Panc1 (cell line): ENCODE measurements at places on chromosomes 4 and X. TPM values are rescaled to one million over a fixed set of nuclear protein-coding genes. Genes with fewer than 3 reads are reported as not detected.

The SMIM31 gene
- total RNA-seq: not detected

DNA sequence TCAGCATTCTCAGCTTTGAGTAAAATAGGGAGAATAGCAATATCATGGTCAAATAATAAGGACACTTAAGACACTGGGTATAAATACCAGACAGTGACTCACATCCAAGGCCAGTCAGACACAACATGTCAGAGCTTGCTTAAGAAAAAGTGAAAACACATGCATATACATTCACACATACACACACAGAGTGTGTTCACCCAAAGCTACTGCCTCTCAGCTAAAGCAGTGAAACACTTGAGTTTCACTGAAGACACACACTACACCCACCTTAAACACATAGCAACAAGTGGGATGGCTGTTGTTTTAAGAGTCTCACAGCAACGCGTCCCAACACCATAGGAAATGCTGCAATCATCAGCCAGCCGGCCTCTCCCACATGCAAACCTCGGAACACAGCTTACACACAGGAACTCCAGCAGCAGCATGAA lies 14.4 kb downstream of the SHROOM4 start:
- H3K27me3 ChIP-seq: no peaks in the 10 kb centered on the region; the same call in 1 of the 2 replicates
- no peak overlapping the region for H3K4me3 ChIP-seq
- no peaks in the 10 kb centered on the region for H3K36me3 ChIP-seq
- no peak overlapping the region for H3K27ac ChIP-seq

- no peak overlapping the region for H3K4me3 ChIP-seq
- no peaks in the 10 kb centered on the region for H3K4me1 ChIP-seq
- no peaks in the 10 kb centered on the region for H3K27me3 ChIP-seq
- no peaks in the 10 kb centered on the region for H3K36me3 ChIP-seq
These were observed 131.0 kb upstream of the KLF3 start for GRCh38 chr4:38532908-38533499.

DNA sequence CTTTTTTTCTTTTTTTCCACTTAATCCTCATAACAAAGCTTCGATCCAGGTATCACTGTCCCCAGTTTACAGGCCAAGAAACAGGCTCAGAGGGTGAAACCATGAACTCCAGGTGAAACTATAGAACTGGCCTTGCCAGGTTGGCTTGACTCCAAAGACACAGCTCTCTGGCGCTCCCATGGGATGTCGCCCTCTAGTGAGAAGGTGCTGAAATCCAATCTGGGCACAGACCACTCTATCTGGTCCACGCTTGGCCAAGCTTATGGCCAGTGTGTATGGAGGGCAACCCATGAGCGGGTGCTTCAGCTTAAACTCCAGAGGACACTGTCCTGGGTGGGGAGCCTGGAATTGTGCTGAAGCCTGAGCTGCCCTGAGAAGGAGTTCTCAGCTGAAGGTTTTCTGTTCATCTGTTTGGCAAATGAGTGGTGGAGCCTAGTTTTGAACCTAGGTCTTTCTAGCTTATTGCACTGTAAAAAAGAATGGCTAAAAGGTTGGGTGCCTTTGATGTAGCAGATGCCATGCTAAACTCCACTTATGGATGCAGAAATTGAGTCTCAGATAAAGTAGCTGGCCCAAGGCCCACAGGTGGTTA lies 70.5 kb downstream of the SEL1L3 start:
- DNase-seq: no peak
- H3K27ac ChIP-seq: no peak overlapping the region
- no peaks in the 10 kb centered on the region for H3K4me1 ChIP-seq
- no peak overlapping the region for H3K4me3 ChIP-seq
- no peaks in the 10 kb centered on the region for H3K27me3 ChIP-seq
- H3K36me3 ChIP-seq: no peaks in the 10 kb centered on the region

DNA sequence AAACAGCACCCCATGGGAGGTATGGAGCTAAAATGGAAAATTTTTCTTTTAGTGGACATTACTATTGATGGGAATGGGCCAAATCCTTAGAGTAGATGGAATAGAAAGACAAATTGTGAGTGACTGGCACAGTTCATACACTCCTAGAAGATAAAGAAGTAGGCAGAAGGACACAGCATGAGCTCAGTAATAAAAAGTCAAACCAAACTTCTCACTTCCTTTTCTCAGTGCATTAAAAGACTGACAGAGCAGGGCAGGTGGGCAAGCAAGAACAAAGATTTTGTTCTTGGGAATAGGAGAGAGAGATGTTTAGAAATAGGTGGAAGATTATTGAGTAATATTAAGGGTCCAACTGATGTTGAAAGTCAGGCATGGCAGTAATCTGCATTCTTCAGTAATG lies 132.5 kb downstream of the ATP10D start:
- H3K27ac ChIP-seq: no peak overlapping the region
- no peaks in the 10 kb centered on the region for H3K27me3 ChIP-seq
- no peak for DNase-seq
- no peak overlapping the region for H3K4me3 ChIP-seq

The OCRL gene
- 53.7 TPM for total RNA-seq

The TMPRSS11F gene
- total RNA-seq: not detected

The GABRE gene
- total RNA-seq: 0.18 TPM

GRCh38 chrX:42948723-42949657 lies 171.0 kb upstream of the PPP1R2C start:
- no peaks in the 10 kb centered on the region for H3K27me3 ChIP-seq
- no peaks in the 10 kb centered on the region for H3K36me3 ChIP-seq
- H3K4me3 ChIP-seq: no peak overlapping the region
- no peak overlapping the region for H3K27ac ChIP-seq
- H3K4me1 ChIP-seq: no peaks in the 10 kb centered on the region

The RAB40AL gene
- 0.44 TPM for total RNA-seq

GRCh38 chrX:119288890-119289393 lies 52.9 kb downstream of the PGRMC1 start:
- no peak overlapping the region for H3K4me3 ChIP-seq
- H3K36me3 ChIP-seq: no peaks in the 10 kb centered on the region
- H3K4me1 ChIP-seq: no peaks in the 10 kb centered on the region
- H3K27ac ChIP-seq: no peak overlapping the region
- DNase-seq: no peak

- no peaks in the 10 kb centered on the region for H3K27me3 ChIP-seq
- no peak overlapping the region for H3K27ac ChIP-seq
- no peaks in the 10 kb centered on the region for H3K4me1 ChIP-seq
- no peaks in the 10 kb centered on the region for H3K36me3 ChIP-seq
- H3K4me3 ChIP-seq: no peak overlapping the region
- no peak for DNase-seq
These were observed 48.7 kb upstream of the SLC7A11 start for GRCh38 chr4:138290805-138291204.

The GPAT3 gene
- total RNA-seq: 15.1 TPM

GRCh38 chrX:66892004-66892403 lies 253.1 kb upstream of the EDA2R start:
- no peaks in the 10 kb centered on the region for H3K27me3 ChIP-seq
- H3K4me3 ChIP-seq: no peak overlapping the region
- no peaks in the 10 kb centered on the region for H3K4me1 ChIP-seq
- no peak for DNase-seq
- H3K36me3 ChIP-seq: no peaks in the 10 kb centered on the region
- H3K27ac ChIP-seq: no peak overlapping the region

The C4orf51 gene
- not detected for total RNA-seq

The CYSLTR1 gene
- total RNA-seq: not detected
